ENCODE measurements at places on chromosomes 1 and 21. TPM values are rescaled to one million over a fixed set of nuclear protein-coding genes. Genes with fewer than 3 reads are reported as not detected.

The TSPEAR gene
- total RNA-seq, result not detected

The OVAAL gene
- total RNA-seq, result not detected

The LCE2A gene
- not detected for total RNA-seq

The LAX1 gene
- total RNA-seq, result not detected

The COL9A2 gene
- total RNA-seq, result 0.78 TPM

The CCDC181 gene
- 0.59 TPM for total RNA-seq

The ABCB10 gene
- 17.8 TPM for total RNA-seq

The OR2L13 gene
- total RNA-seq, result not detected

The TRIM58 gene
- 0.05 TPM for total RNA-seq

The OR14K1 gene
- not detected for total RNA-seq

The DNALI1 gene
- total RNA-seq, result 0.89 TPM

The CCDC190 gene
- not detected for total RNA-seq

The ASCL5 gene
- total RNA-seq, result not detected

The TNNI3K gene
- not detected for total RNA-seq

The BRDT gene
- not detected for total RNA-seq

The EFNA4 gene
- total RNA-seq, result 5.9 TPM

The ARHGAP30 gene
- 0.05 TPM for total RNA-seq

The RXRG gene
- not detected for total RNA-seq

The TRIM46 gene
- total RNA-seq, result 10.7 TPM

The B3GALT5 gene
- 0.37 TPM for total RNA-seq

The NUDT17 gene
- 2.7 TPM for total RNA-seq

The RGS13 gene
- total RNA-seq, result not detected

The DEPDC1 gene
- total RNA-seq, result 3.0 TPM

The HCRTR1 gene
- 0.14 TPM for total RNA-seq

The TNFRSF1B gene
- 3.0 TPM for total RNA-seq

The FAM151A gene
- total RNA-seq, result not detected

The KLHDC8A gene
- total RNA-seq, result not detected

The AMPD1 gene
- not detected for total RNA-seq

The MED8 gene
- 73.3 TPM for total RNA-seq

The GBP3 gene
- total RNA-seq, result 49.6 TPM

The CCT8 gene
- 270 TPM for total RNA-seq

The RNU5D-1 gene
- total RNA-seq, result not detected

All from smooth muscle cell of the umbilical artery (primary cell).